ENCODE measurements at places on chromosomes 12 and 14. TPM values are rescaled to one million over a fixed set of nuclear protein-coding genes. Genes with fewer than 3 reads are reported as not detected.

The LALBA gene
- total RNA-seq, result not detected

GRCh38 chr12:128994856-128995255 lies 141.6 kb downstream of the GLT1D1 start:
- DNase-seq, result no peak
- no peaks in the 10 kb centered on the region for H3K36me3 ChIP-seq
- no peaks in the 10 kb centered on the region for H3K27me3 ChIP-seq
- H3K4me1 ChIP-seq, result no peaks in the 10 kb centered on the region
- H3K27ac ChIP-seq, result no peak overlapping the region
- H3K4me3 ChIP-seq, result no peak overlapping the region

- H3K36me3 ChIP-seq, result peaks cover 37% of the 10 kb centered on the region
- H3K4me3 ChIP-seq, result no peak overlapping the region
- peak overlapping the region; percentile 63 for H3K27ac ChIP-seq
- DNase-seq, result no peak
- H3K27me3 ChIP-seq, result no peaks in the 10 kb centered on the region
Observed at GRCh38 chr12:104571328-104571727, 114.6 kb downstream of the CHST11 start.

DNA sequence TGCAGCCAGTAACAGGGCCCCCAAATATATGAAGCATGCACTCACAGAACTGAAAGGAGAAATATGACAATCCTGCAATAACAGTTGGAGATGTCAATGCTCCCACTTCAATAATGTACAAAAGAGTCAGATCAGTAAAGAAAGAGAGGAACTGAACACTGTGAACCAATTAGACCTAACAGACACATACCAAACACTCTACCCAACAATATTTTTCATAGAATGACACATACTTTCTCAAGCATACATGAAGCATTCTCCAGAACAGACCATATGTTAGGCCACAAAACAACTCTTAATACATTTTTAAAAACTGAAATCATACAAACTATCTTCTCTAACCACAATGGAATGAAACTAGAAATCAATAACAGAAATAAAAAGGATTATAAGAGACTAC lies 80.2 kb downstream of the ELK3 start:
- H3K36me3 ChIP-seq, result peaks cover 58% of the 10 kb centered on the region
- H3K27me3 ChIP-seq, result no peaks in the 10 kb centered on the region
- H3K27ac ChIP-seq, result no peak overlapping the region
- H3K4me3 ChIP-seq, result no peak overlapping the region

DNA sequence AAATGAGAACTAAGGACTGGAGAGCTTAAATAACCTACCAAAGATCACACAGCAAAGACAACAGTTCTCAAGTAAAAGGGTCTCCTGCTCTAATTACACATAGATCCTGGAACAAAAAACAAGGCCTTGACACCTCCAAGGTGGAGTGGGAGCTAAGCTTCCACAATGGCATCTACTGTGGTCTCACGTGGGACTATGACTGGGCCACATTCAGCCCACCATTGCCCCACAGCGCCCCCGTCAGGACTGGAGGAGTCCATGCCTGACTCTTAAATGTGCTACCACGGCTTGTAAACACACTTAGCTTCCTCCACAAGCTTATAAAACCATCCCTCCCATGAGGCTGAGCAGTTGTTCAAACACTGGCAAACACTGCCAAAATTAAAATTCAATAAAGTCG lies 88.5 kb downstream of the GCH1 start:
- peaks cover 9% of the 10 kb centered on the region for H3K27me3 ChIP-seq
- H3K4me1 ChIP-seq, result no peaks in the 10 kb centered on the region
- H3K27ac ChIP-seq, result no peak overlapping the region
- no peak overlapping the region for H3K4me3 ChIP-seq
- H3K36me3 ChIP-seq, result no peaks in the 10 kb centered on the region

GRCh38 chr12:52091869-52092268 lies 12.4 kb downstream of the SMIM41 start:
- H3K27me3 ChIP-seq, result peaks cover 62% of the 10 kb centered on the region
- H3K4me1 ChIP-seq, result no peaks in the 10 kb centered on the region
- no peak overlapping the region for H3K4me3 ChIP-seq
- no peak overlapping the region for H3K27ac ChIP-seq
- no peak for DNase-seq

DNA sequence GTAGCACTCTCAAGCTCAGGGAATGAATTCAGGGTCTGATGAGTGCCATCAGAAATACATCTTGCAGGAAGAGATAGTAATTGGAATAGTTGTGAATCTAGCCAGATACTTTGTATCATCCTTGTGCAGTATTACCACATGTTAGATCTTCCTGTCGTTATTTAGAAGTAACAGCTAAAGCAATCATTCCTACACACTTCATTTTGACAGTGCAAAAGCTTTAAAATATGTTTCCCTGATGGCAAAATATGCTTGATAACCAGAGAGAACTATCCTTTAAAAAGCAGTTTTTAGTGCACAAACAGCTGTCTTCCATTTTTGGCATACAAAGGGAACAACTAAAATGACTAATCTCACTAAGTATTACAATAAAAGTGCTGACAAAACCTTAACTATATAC lies 149.5 kb upstream of the SLC38A2 start:
- H3K27me3 ChIP-seq, result no peaks in the 10 kb centered on the region
- peaks cover 63% of the 10 kb centered on the region for H3K4me1 ChIP-seq
- peaks cover 46% of the 10 kb centered on the region for H3K36me3 ChIP-seq
- H3K27ac ChIP-seq, result peak overlapping the region; percentile 61
- no peak for DNase-seq
- H3K4me3 ChIP-seq, result no peak overlapping the region

The MYF5 gene
- total RNA-seq, result not detected

The SUPT16H gene
- 130 TPM for total RNA-seq

GRCh38 chr12:74889563-74890236 lies 319.9 kb downstream of the KCNC2 start:
- H3K27me3 ChIP-seq, result no peaks in the 10 kb centered on the region
- H3K4me1 ChIP-seq, result peaks cover 28% of the 10 kb centered on the region
- H3K27ac ChIP-seq, result peak overlapping the region; percentile 76

The OR10G2 gene
- not detected for total RNA-seq

The PLD4 gene
- not detected for total RNA-seq

GRCh38 chr14:75268633-75269550 lies 9.7 kb upstream of the FOS start:
- DNase-seq, result no peak
- H3K36me3 ChIP-seq, result no peaks in the 10 kb centered on the region
- no peak overlapping the region for H3K4me3 ChIP-seq
- peaks cover 62% of the 10 kb centered on the region for H3K27me3 ChIP-seq
- H3K4me1 ChIP-seq, result no peaks in the 10 kb centered on the region
- no peak overlapping the region for H3K27ac ChIP-seq

GRCh38 chr12:1510056-1510812 lies 84.1 kb downstream of the FBXL14 start:
- no peak for DNase-seq
- H3K36me3 ChIP-seq, result no peaks in the 10 kb centered on the region
- peaks cover 52% of the 10 kb centered on the region for H3K27me3 ChIP-seq
- H3K4me3 ChIP-seq, result no peak overlapping the region
- H3K4me1 ChIP-seq, result peaks cover 2% of the 10 kb centered on the region
- no peak overlapping the region for H3K27ac ChIP-seq

DNA sequence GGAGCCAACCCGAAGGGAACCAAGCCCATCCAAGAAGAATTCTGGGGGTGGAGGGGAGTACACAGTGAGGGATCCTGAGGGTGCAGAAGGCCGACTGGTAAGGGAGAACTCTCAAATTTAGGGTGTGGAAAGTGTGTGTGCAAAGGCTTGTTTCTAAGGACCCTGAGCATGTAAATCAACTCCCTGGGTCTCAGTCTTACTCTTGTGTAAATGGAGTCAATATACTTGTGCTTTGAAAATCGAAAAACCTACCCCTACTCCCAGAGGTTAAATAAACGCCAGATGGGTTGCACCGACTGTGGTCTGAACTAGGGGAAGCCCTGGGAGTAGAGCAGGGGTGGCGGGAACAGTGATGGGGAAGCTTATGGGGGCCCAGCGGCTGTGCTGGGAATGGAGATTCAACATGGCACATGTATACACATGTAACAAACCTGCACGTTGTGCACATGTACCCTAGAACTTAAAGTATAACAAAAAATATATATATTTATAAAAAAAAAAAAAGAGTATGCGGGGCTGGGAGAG lies 6.0 kb downstream of the B4GALNT1 start:
- peaks cover 93% of the 10 kb centered on the region for H3K27me3 ChIP-seq
- peak; percentile 8 for DNase-seq
- no peak overlapping the region for H3K27ac ChIP-seq
- H3K4me1 ChIP-seq, result peaks cover 13% of the 10 kb centered on the region

DNA sequence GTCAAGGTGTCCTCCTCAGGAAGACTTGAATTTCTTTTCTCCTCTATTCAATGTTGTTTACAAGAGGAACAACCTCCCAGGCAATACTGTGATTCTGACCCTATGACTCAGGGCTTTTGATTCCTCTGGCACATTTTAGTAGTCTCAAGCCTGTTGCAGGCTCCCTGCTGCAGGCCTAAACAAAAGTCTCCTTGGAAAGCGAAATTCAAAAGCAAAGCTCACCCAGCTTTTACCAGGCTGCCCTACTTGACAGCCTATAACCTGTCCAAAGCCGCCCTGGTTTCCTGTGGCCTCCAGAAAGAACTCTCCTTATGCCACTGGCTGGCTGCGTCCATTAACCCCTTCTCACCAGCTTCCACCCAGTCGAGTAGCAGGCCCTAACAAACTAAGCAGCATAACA lies 11.6 kb downstream of the FGD6 start:
- no peak overlapping the region for H3K27ac ChIP-seq
- H3K4me1 ChIP-seq, result no peaks in the 10 kb centered on the region
- no peak overlapping the region for H3K4me3 ChIP-seq
- H3K36me3 ChIP-seq, result no peaks in the 10 kb centered on the region
- H3K27me3 ChIP-seq, result peaks cover 7% of the 10 kb centered on the region

DNA sequence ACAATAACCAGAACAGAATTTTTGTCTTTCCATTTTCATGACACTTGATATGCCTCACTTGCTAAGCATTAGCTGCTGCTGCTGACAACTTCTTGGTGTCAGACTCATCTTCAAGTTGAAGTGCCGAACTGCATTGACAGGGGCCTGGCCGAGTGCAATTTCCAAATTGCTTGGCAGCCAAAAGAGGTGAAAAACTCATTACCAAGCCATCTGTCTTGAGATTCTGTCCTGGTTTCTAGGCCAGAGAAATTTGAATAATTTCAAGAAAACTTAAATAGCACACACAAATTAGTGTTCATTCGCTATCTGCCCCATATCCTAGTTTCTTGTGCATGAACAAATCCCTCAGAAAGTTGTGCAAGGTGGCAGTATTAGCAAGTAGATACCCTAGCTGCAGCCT lies 165.3 kb upstream of the RASSF8 start:
- no peak for DNase-seq
- H3K27me3 ChIP-seq, result peaks cover 5% of the 10 kb centered on the region

GRCh38 chr12:106329231-106329982 lies 26.9 kb downstream of the TCP11L2 start:
- no peaks in the 10 kb centered on the region for H3K27me3 ChIP-seq
- H3K4me3 ChIP-seq, result no peak overlapping the region
- no peak for DNase-seq
- H3K27ac ChIP-seq, result no peak overlapping the region
- no peaks in the 10 kb centered on the region for H3K36me3 ChIP-seq

The RPL10L gene
- total RNA-seq, result not detected

GRCh38 chr12:9334041-9334692 lies 126.0 kb upstream of the PZP start:
- H3K27me3 ChIP-seq, result no peaks in the 10 kb centered on the region
- no peak overlapping the region for H3K27ac ChIP-seq
- peaks cover 17% of the 10 kb centered on the region for H3K36me3 ChIP-seq
- H3K4me1 ChIP-seq, result peaks cover 22% of the 10 kb centered on the region

The SRRM4 gene
- total RNA-seq, result not detected

DNA sequence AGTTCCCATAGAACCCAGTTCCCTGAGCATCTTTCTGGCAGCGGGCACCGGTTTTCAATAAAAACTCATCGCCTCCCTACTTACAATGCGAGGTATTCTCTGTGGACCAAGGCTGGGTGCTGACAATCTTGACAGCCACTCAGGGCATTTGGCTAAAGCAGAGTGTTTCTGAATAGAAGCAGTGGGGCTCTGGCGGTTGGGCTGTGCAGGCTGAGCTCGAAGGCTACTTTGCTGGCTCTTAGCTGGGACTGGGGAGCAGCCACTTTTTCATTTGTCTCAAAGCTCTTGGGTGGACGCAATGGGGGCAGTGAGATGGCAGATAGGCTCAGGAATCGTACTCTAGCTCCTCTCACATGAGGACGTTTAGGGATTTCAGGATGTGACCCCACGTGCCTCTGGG lies 151.8 kb downstream of the UNC79 start:
- DNase-seq, result no peak
- H3K27me3 ChIP-seq, result peaks cover 9% of the 10 kb centered on the region
- H3K4me3 ChIP-seq, result no peak overlapping the region
- no peaks in the 10 kb centered on the region for H3K36me3 ChIP-seq
- no peak overlapping the region for H3K27ac ChIP-seq

The HOXC10 gene
- not detected for total RNA-seq

- H3K27me3 ChIP-seq, result no peaks in the 10 kb centered on the region
- peaks cover 6% of the 10 kb centered on the region for H3K4me1 ChIP-seq
- H3K4me3 ChIP-seq, result no peak overlapping the region
- no peak for DNase-seq
Observed at GRCh38 chr14:52222901-52223300, 44.6 kb upstream of the PTGDR start.

- H3K27me3 ChIP-seq, result peaks cover 8% of the 10 kb centered on the region
- no peaks in the 10 kb centered on the region for H3K4me1 ChIP-seq
- H3K4me3 ChIP-seq, result no peak overlapping the region
- DNase-seq, result no peak
- H3K27ac ChIP-seq, result no peak overlapping the region
Observed at GRCh38 chr12:76940671-76941445, 62.0 kb upstream of the CSRP2 start.

The KRT80 gene
- not detected for total RNA-seq

- no peaks in the 10 kb centered on the region for H3K4me1 ChIP-seq
- H3K27ac ChIP-seq, result no peak overlapping the region
- no peak overlapping the region for H3K4me3 ChIP-seq
- no peaks in the 10 kb centered on the region for H3K27me3 ChIP-seq
Observed at GRCh38 chr14:45893127-45893526, 640.1 kb upstream of the MIS18BP1 start.

DNA sequence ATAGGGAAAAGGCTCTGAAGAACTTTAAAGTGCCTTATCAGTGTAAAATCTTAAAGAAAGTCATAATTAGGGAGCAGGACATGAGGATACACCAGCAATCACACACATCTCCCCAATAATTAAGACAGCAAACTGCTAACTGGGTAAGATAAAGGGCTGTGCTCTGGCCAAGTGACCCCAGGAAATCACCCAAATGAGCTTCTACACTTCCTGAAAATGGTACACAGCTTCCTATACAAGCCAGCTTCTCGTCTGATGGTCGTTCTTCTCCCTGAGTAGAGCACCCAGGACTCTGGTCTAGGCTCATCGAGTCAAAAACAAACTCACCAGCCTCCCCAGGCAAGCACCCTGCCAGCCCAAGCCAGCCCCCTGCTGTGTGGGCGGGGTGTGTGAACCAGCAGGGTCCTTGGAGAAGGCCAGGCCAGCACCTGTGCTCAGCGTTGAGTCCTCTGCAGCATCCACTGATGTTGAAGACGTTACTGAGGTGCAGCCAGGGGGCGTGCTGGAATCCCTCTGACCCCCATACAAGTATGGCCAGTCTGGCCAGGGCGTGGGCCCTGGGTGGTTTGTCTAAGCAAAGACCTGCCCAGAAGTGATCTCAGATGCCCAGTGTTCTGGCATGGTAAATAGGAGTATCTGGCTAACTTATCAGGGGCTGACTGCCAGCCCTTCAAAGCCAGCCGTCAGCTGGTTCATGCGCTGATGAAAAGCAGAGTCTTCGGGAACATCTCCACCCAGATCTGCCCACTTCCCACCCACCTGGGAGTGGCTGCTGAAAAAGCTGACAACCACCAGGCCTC lies 41.4 kb downstream of the ACTN1 start:
- H3K36me3 ChIP-seq, result no peaks in the 10 kb centered on the region
- H3K27ac ChIP-seq, result no peak overlapping the region
- H3K4me3 ChIP-seq, result no peak overlapping the region
- H3K27me3 ChIP-seq, result no peaks in the 10 kb centered on the region
- no peak for DNase-seq
- H3K4me1 ChIP-seq, result peaks cover 10% of the 10 kb centered on the region
